ENCODE measurements at places on chromosomes 16 and 17. TPM values are rescaled to one million over a fixed set of nuclear protein-coding genes. Genes with fewer than 3 reads are reported as not detected.

Gene PLK1
- total RNA-seq = 2.5 TPM

DNA sequence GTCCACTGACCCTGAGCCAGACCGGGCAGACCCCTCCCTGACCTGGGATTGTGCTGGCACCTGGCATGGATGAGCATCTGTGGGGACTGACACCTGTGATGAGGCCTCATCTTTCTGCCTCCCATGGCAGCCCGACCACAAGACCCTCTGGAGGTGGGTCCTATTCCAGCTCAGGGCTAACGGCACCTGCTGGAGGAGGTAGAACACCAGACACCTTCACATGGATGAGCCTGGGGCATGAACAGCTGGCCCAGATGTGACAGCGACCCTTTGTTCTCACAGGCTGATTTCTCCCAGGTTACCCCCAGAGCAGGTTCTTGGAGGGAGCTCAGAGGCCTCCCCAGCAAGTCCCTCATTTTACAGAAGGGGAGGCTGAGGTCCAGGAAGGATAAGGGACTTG is 46.4 kb upstream of the PIK3R6 start:
- no peak overlapping the region for H3K27ac ChIP-seq
- no peaks in the 10 kb centered on the region for H3K27me3 ChIP-seq
- H3K4me3 ChIP-seq = no peak overlapping the region
- no peaks in the 10 kb centered on the region for H3K4me1 ChIP-seq

GRCh38 chr16:50360779-50361178 is 8.0 kb downstream of the BRD7 start:
- H3K36me3 ChIP-seq = peaks cover 7% of the 10 kb centered on the region
- DNase-seq = no peak
- no peak overlapping the region for H3K4me3 ChIP-seq
- H3K27me3 ChIP-seq = no peaks in the 10 kb centered on the region
- no peaks in the 10 kb centered on the region for H3K4me1 ChIP-seq

DNA sequence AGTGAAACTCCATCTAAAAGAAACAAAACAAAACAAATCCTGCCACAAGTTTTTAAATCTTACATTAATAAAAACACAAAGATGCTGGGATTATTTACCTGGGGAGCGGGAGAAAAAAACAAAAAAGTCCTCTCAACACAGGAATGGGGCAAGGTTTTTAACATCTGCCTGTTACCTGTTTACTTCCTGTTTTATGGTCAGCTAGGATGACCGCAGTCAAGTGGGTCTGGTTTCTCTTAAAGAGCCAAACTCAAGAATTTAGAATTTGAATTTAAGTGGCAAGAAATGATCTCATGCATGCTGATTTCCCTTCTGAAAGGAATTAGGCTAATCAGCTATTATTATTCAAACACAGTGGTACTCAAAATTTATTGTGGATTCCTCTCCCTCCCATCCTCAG is 39.7 kb upstream of the TBC1D3K start:
- no peaks in the 10 kb centered on the region for H3K27me3 ChIP-seq
- H3K4me3 ChIP-seq = peak overlapping the region; percentile 57
- no peaks in the 10 kb centered on the region for H3K4me1 ChIP-seq
- DNase-seq = no peak
- no peaks in the 10 kb centered on the region for H3K36me3 ChIP-seq

GRCh38 chr17:60863892-60864707 is 186.4 kb downstream of the BCAS3 start:
- DNase-seq = no peak
- no peaks in the 10 kb centered on the region for H3K36me3 ChIP-seq
- no peaks in the 10 kb centered on the region for H3K4me1 ChIP-seq
- no peaks in the 10 kb centered on the region for H3K27me3 ChIP-seq
- H3K27ac ChIP-seq = no peak overlapping the region

DNA sequence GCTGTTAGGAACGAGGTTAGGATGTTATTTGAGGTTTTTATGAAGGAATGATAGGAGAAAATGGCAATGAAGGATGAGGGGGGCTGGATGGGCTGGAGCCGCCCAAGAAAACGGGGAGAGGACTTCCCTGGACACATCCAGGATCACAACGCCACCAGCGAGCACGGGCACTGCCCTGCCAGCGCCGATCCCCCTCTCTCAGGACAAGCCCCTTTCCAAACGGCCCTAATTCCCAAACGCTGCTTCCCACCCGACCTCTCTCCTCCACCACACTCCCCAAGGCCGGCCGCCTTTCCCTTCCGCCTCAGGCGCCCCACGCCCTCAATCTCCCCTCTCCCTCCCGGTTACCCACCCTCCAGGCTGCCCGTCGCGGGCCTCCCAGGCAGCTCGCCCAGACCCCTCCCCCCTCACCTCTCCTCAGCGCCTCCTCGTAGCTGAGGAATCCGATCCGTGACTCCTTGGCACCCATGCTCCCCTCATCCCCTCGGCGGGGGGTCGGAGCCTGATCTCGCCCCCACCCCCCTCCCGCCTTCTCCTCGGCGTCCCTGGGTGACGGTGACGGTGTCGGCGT is 377 bp downstream of the USP32 start:
- DNase-seq = peak; percentile 90
- H3K27ac ChIP-seq = peak overlapping the region; percentile 93
- peaks cover 7% of the 10 kb centered on the region for H3K4me1 ChIP-seq
- peak overlapping the region; percentile 96 for H3K4me3 ChIP-seq
- no peaks in the 10 kb centered on the region for H3K27me3 ChIP-seq

DNA sequence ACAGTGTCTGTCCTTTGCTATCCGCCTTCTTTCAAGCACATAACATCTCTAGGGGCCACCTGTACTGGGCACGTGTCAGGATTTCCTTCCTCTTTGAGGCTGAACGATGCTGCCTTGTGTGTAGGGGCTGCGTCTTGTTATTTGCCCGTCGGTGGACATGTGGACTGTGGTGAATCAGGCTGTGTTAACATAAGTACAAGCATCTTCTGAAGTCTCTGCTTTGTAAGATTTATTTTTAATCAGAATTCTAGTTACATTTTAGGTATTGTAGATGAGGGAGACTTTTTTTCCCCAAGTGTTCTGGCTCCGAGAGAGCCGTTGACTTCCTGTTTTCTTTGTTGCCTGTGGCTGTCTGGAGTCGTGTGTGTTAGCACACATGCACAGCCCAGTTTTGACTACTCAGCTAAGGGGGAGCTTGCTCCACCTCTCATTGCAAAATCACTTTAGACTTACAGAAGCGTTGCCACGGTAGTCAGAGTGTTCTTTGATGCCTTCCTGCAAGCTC is 26.1 kb downstream of the SPG7 start:
- H3K4me3 ChIP-seq = no peak overlapping the region
- DNase-seq = no peak
- H3K27me3 ChIP-seq = no peaks in the 10 kb centered on the region
- H3K36me3 ChIP-seq = peaks cover 46% of the 10 kb centered on the region
- H3K4me1 ChIP-seq = no peaks in the 10 kb centered on the region
- no peak overlapping the region for H3K27ac ChIP-seq

Gene LPCAT2
- 20.6 TPM for total RNA-seq

Gene ABCA9
- total RNA-seq = 2.0 TPM

DNA sequence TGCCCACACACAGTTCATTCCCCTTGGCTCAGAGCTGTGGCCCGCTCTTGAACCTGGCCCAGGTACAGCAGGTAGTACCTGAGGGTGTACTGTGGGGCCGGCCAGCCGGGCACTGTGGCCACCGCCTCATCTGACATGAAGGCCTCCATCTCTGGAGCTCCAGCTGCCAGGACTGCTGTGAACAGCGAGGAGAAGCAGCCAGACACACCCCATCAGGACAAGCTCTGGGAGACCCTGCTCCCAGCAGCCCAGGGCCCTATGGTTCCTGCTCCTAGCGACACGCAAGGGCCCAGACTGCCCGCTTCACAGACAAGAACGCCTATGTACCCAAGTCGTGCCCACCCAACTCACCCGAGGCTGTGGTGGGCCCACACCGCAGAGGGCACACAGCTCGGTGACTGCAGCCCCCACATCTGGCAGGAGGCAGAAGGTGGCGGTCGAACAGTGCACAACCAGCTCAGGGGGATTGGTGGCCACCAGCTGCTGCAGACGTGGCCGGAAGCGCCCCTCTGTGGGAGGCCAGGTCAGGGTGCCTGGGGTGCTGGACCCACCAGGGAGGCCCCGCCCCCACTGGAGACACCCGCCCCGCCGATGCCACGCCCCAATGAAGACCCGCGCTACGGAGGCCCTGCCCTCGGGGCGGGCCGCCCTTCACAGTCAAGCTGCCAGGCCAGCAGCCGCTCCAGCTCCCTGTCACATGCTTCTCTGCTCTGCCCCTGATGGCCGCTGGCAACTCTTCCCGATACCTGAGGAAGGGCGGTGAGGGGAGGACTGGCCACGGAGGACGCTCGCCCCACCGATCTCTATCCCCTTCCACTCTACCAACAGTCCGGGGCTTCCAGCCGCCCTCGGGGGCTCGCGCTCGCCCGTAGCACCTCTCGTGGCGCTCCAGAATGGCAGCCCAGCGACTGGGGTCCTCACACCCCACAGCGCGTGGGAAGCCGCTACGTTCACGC is 1.1 kb upstream of the STUB1 start:
- H3K36me3 ChIP-seq = peaks cover 5% of the 10 kb centered on the region
- no peaks in the 10 kb centered on the region for H3K27me3 ChIP-seq
- H3K27ac ChIP-seq = peak overlapping the region; percentile 82
- peaks cover 12% of the 10 kb centered on the region for H3K4me1 ChIP-seq
- DNase-seq = peak; percentile 83
- H3K4me3 ChIP-seq = no peak overlapping the region

Gene MT1F
- 53.3 TPM for total RNA-seq

DNA sequence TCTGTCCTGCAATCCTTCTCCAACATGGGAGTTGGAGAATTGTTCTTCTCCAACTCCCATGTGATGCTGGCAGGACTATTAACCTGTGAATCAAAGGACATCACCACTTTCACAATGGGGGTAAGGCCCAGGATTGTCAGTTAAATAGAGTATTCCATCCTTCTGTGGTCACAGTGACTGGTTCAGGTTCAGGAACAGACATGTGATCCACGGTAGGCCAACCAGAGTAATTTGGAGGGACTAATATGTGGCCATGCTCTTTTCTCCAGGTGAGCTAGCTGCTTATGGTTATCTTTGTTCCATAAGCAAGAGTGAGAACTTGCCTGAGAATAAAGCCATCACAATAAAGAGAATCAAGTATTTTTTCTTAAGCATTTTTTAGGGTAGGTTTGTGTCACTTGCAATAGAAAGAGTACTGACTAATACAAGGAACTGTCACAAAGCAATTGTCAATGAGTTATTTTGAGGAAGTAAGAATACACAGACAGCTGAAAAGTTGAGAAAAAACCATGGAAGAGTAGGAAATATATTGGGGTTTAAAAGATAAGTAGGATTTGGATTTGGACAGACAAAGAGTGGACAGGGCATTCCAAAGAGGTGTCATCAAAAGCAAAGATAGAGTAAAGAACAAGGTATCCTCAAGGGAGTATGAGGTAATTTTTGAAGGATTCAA is 63.4 kb downstream of the BRIP1 start:
- no peaks in the 10 kb centered on the region for H3K36me3 ChIP-seq
- H3K27ac ChIP-seq = no peak overlapping the region
- no peak overlapping the region for H3K4me3 ChIP-seq
- H3K27me3 ChIP-seq = no peaks in the 10 kb centered on the region
- no peak for DNase-seq
- no peaks in the 10 kb centered on the region for H3K4me1 ChIP-seq

Gene PRAC2
- total RNA-seq = not detected

Gene CCL17
- 1.5 TPM for total RNA-seq

- H3K27me3 ChIP-seq = no peaks in the 10 kb centered on the region
- no peak overlapping the region for H3K4me3 ChIP-seq
- peaks cover 35% of the 10 kb centered on the region for H3K4me1 ChIP-seq
- no peak for DNase-seq
- no peaks in the 10 kb centered on the region for H3K36me3 ChIP-seq
- H3K27ac ChIP-seq = no peak overlapping the region
These were observed 10.3 kb downstream of the ATXN1L start for GRCh38 chr16:71855937-71856662.
